ENCODE measurements at places on chromosomes 5 and 9.

DNA sequence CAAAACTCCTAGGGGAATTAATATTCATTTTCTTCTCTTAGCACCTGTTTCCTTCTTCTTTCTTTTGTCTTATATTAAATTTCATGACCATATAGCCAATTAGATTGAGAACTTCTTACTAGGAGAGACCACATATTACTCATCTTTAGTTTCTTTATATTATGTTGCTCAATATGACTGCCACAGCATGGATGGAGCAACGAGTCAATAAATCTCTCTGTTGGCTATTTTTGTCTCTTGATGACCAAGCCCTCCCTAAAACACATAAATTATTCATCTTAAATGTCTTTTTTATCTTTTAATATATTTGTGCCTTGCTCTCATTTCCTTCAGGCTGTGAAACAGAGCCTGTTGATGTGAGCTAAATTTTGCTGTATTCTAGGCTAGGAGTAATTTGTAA is 123.0 kb downstream of the ADAMTSL1 start:
- no peak for DNase-seq

- no peak for DNase-seq
Observed at GRCh38 chr5:147446523-147446922, 63.3 kb downstream of the DPYSL3 start.

DNA sequence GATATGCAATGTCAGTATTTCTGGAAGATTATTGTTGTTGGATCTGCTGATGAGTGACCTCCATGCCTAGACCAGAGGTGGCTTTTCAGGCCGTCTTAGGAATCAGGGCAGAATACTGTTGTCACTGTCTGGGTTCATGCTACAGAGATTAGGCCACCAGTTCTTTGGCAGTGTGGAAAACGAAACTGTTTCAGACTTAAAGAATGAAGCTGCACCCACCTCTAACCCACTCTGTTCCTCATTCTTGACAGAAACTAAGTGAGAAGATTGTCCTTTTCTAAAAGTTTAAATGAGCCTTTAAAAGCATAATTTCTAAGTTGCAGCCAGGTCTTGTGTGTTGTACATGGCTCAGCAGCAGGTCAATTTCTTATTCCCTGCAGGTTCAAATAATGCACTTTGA is 444.3 kb downstream of the ENC1 start:
- no peak for DNase-seq

DNA sequence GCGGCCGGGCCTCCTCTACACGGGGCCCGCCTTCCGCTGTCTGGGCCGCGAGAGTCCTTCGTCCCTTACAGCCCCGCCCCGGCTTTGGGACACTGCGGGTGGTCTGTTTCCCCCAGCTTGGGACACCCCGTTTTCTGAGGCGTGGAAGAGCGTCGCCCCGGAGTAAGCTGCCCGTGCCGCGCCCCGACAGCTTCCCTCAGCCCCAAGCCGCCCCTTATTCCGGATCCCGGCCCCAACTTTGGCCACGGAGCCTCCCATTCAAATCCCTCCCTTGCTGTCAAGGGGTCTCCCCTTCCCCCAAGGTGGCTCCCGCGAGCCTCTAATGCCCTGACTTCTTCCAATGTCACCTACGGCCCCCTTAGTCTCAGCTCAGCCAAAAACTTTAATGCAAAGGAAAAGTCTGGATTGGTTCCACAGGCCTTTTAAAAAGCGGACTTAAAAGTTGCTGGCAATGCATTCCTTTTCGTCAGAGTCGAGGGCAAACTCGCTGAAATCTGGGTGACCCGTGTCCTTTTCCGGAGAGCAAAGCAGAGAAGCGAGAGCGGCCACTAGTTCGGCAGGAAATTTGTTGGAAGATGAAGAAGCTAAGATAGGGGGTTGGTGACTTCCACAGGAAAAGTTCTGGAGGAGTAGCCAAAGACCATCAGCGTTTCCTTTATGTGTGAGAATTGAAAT is 19.8 kb downstream of the EXOSC2 start:
- peak; percentile 18 for DNase-seq

Data from OCI-LY7 (cell line).